ENCODE measurements at places on chromosomes 13 and 19.

DNA sequence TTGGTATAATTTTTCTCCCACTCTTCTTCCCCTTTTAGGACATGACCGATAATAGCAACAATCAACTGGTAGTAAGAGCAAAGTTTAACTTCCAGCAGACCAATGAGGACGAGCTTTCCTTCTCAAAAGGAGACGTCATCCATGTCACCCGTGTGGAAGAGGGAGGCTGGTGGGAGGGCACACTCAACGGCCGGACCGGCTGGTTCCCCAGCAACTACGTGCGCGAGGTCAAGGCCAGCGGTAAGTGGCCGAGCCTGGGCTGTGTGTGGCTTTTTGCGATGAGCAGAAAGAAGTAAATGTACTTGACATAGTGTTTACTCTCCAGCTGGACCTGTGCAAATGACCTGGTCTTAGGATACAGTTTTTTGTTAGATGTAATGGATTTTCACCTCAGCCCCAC, 102.5 kb downstream of the ARHGEF7 start:
- no peak for DNase-seq

DNA sequence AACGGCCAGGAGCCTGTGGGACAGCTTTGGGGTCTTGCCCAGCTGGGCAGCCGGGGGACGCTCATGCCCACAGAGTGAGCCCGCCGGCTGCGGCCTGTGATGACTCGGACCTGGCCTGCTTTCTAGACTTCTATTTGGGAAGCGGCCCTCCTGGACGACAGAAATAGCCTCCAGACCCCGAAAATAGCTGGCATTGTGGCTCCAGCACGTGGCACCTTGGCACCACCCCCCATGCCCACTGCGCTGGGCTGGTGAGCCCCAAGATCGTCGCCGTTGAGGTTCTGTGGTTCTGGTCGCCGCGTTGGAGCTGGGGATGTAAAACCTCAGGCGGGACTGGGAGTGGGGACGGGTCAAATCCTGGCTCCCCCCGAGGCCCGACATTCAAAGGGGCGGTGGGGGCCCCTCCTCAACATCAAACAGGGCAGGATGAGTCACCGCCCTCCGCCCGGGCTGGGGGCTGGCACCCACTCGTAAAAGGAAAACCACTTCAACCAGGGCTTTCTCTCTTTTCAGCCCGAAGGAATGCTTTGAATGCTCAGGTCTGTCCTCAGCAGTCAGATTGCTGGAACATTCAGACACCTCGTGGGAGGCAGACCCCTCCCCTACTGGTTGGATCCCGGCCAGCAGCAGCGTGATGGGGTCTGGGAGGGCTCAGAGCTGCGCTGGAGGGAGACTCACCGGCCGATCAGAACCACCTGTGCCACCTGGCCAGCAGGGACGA, 42.1 kb downstream of the GADD45B start:
- no peak for DNase-seq

DNA sequence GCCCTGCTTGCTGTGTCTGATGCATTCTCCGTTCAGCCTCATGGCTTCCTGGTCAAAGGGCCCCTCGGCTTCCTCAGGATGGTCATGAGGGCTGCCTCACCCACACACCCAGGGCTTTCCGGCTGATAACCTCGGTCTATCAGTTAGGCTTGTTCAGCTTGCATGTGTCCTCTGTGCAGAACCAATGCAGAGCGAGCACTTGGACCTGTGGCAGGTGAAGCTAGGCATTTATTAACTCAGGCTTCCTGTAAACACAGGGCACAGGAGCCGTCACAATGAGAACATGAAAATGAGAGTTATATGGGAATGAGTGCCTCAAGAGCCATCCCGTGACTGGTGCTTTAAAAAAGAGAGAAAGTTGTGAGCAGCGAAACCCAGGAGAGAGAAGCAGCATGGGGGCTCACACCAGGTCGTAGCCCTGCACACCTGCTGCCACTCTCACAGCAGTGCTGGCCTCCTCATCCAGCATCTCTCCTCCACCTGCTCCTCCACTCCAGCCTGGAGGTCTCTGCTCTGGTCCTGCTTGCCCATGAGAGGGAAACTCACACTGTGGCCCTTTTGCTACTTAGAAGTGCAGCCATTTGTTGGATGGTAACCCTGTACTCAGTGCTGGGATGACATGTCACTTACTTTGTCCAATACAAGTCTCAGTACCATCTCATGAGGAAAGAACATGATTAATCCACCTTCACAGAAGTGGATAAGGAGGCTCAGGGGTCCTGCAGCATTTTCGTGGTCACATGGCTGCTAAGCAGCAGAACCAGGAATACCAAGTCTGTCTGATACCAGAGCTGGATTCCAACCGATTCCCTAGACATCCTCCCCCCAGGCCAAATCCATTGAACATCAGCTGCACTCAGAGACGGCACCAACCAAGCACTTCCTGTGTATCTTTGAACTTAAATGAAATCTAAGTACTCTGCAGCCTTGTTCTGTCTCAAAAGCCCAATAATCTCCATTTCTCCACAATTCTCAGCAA, 50.5 kb upstream of the IRS2 start:
- DNase-seq: no peak

GRCh38 chr13:80931766-80932165, 590.8 kb upstream of the SPRY2 start:
- DNase-seq: no peak

- DNase-seq: no peak
These were observed 514 bp upstream of the MCEMP1 start for GRCh38 chr19:7676376-7676775.

- no peak for DNase-seq
These were observed 4.3 kb downstream of the RPS9 start for GRCh38 chr19:54204767-54205468.

DNA sequence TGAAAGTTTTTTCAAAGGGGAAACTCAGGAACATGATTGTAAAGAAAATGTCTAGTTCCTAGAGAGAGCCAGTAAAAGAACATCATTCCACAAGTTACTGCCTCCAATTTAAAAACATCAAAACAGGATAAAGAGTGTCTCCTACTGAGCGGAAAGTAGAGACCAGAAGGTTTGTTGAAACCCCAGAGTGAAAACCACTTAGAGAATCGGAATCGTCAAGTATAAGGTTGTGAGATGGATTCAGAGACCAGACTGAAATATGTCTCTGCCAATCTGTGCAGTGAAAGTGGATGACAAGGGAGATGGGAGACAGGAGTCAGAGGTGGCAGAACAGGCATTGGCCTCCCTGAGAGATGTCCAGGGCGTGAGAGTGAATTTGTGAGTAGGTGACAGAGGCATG, 133.4 kb downstream of the GPC6 start:
- no peak for DNase-seq

DNA sequence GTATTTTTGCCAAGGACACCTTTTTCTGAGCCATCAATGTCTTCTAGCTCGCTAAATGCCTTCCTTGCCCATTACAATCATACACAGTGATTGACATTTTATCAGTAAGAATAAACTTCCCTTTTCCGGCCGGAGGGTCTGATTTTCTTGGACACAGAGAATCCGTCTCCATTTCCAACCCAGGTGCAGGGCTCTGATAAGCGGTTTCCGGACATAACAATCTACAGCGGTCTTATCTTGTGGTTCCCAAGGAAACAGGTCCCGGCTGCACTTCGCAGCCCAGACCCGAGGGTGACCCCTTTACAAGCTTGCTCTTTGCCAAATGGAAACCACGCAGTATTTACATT, 5.1 kb upstream of the ZNF77 start:
- no peak for DNase-seq

DNA sequence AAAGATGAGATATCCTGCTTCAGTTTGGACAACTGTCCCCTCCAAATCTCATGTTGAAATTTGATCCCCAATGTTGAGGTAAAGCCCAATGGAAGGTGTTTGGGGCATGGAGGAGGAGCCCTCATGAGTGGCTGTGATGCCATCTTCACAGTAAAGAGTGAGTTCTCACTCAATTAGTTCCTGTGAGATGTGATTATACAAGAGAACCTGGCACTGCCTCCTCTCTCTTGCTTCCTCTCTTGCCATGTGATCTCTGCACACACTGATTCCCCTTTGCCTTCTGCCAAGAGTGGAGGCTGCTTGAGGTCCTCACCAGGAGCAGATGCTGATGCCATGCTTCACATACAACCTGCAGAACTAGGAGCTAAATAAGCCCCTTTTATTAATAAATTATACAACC, 86.9 kb downstream of the HSPH1 start:
- no peak for DNase-seq

DNA sequence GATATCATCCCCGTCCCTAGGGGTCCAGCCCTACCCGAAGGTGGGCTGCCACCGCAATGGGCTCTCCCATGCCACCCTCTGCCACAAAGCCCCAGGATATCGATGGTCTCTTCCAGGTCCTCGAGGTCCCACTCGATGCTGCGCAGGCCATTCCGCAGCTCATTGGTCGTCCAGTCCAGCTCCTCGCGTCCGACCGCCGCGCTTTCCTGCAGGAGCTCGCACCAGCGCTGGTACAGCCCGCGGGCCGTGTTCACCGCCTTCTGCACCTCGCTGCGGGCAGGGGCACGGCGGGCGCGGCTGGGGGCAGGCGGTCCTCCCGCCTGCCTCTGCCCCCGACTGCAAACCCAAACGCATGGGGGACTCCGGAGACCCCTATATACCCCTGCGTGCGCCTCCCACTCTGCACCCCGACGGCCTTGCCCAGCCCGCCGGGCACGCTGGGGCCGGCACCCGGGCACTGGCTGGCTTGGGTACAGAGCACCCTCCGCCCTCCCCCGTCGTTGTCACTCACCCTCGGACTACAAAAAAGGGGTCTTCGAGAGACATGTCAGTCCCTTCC, 468 bp downstream of the STX10 start:
- no peak for DNase-seq

- DNase-seq: no peak
These were observed 559.6 kb upstream of the SPRY2 start for GRCh38 chr13:80900561-80900960.

GRCh38 chr19:14940266-14940665, 1.0 kb upstream of the OR7C2 start:
- DNase-seq: no peak

DNA sequence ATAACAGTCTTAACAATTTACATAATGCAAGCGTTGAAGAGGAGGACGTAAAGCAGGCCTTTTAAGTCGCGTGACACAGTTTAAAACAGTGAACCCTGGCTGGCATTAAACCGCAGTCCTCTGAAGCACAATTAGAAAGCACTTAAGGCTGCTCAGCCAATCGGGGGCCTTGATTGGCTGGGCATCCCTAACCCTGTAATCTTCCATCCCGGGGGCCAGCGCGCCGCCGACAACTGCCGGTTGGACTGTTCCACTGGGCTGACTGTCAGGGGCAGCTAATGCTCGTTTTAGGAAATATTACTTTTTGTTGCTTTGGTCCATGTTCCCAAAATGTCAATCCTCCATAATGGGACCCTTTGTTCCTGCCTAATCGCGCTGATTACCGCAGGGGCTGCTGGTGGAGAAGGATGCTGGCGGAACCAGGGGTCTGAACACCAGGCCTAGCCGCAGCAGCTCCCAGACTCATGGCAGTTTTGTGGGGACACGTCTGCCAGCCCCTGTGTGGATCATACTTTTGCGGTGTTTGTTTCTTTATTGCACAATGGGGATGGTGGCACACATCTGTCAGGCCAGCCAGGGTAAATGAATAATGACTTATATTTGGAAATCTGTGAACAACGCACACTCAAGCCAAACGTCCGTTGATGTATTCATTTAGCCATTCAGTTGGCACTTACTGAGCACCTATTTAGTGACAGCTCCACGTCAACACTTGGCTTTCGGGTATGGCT, 127.1 kb upstream of the SPACA7 start:
- DNase-seq: no peak

DNA sequence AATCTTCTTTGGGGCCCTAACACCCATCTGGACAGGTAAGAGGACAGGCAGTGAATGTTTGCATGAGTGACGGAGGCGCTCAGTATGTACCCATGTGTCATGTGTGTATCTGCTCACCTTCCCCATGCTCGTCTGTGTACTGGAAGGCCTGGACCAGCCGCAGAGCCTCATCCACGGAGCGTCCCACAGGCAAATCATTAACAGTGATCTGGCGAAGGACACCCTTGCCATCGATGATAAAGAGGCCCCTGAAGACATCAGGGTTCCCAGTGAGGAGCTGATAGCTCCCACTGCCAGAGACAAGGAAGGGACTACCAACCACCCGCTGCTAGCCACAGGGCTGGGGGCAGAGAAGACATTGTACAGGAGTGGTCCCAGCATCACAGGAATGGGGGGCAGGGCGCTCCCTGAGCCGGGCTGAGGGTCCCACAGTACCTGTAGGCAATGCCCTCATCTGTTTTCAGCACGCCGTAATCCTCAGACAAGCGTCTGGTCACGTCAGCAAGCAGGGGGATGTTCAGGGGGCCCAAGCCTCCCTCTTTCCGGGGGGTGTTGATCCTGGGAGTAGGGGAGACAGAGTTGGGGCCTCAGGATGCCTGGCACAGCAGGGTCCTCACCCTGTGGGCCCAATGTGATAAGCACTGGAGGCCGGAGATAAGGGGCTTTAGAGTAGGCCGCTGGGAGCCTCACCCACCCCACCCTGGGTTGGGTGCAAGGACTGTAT, 1.7 kb downstream of the PRDX2 start:
- DNase-seq: no peak

DNA sequence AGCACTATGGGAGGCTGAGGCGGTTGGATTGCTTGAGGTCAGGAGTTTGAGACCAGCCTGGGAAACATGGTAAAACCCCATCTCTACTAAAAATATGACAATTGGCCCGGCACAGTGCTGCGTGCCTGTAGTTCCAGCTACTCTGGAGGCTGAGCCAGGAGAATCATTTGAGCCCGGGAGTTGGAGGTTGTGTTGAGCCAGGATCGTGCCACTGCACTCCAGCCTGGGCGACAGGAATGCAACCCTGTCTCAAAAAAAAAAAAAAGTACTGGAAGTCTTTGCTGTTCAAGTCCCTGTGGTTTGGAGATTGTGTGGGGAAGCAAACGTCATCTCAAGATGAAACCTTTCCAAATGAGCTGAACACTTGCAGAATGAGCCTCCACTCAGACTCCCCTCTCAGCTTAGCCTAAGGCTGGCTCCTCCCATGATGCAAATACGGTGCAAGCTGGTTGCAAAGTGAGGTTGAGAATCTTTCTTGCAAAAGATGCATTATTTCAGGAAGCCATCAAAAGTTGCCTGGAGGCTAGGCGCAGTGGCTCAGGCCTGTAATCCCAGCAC, 46.2 kb downstream of the MYO9B start:
- no peak for DNase-seq

DNA sequence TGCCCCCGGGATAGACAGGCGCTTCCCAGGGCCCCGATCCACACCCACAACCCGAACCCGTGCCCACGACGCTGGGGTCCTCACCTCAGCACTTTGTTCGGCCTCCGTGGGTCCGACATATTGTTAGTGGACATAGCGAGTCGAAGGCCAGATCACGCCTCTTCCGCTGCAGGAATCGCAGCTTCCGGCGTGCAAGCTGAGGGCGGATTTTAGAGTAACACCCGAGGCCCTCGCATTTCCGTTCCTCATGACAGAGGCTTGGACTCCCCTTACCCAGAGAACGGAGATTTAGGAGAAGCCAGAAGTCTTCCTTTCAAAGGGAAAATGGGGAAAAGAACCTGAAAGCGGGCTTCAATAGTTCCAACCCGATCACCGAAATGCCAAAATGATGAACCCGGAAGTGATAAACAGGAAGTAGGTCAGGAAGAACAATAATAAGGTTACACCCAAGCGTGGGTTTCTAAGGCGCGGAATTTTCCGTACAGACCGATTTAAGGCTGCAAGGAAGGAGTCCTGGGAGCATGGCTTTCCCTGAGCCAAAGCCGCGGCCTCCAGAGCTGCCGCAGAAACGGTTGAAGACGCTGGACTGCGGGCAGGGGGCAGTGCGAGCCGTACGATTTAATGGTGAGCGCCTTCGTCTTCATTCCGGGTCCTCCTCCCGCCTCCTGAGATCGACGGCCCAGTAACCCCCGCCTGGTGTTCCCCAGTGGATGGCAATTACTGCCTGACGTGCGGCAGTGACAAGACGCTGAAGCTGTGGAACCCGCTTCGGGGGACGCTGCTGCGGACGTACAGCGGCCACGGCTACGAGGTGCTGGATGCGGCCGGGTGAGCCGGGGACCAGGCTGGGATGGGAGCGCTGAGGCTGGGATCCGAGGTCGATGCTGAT, 2.9 kb downstream of the WDR83 start:
- DNase-seq: peak; percentile 81

Data from naive thymus-derived CD4-positive, alpha-beta T cell (primary cell).